Neural cell (in vitro differentiated cells): ENCODE measurements at places on chromosomes 2 and 18. TPM values are rescaled to one million over a fixed set of nuclear protein-coding genes. Genes with fewer than 3 reads are reported as not detected.

CFAP65 gene
- 1.1 and 1.7 TPM in 2 replicates for polyA plus RNA-seq

MAP3K19 gene
- polyA plus RNA-seq, result not detected in 2 replicates

SERPINB11 gene
- polyA plus RNA-seq, result not detected in 2 replicates

IL1R1 gene
- polyA plus RNA-seq, result 0.40 TPM in 1 of 2 replicates, not detected in the other

POTEC gene
- not detected in 2 replicates for polyA plus RNA-seq

MC2R gene
- polyA plus RNA-seq, result not detected in 2 replicates

NTSR2 gene
- not detected in 2 replicates for polyA plus RNA-seq

RIT2 gene
- polyA plus RNA-seq, result 1.1 and 2.3 TPM in 2 replicates

SPP2 gene
- not detected in 2 replicates for polyA plus RNA-seq

LBX2 gene
- not detected in 2 replicates for polyA plus RNA-seq

EML6 gene
- 9.9 and 13.4 TPM in 2 replicates for polyA plus RNA-seq

RAB17 gene
- 1.1 TPM in 1 of 2 replicates, not detected in the other for polyA plus RNA-seq

CREG2 gene
- 1.1 and 1.2 TPM in 2 replicates for polyA plus RNA-seq

UGT1A5 gene
- polyA plus RNA-seq, result not detected in 2 replicates

ZSCAN30 gene
- 25.4 and 30.6 TPM in 2 replicates for polyA plus RNA-seq

GPR148 gene
- not detected in 2 replicates for polyA plus RNA-seq

CDKL4 gene
- not detected in 2 replicates for polyA plus RNA-seq

ASB3 gene
- polyA plus RNA-seq, result 54.3 and 60.4 TPM in 2 replicates

GALNT14 gene
- 9.0 and 15.9 TPM in 2 replicates for polyA plus RNA-seq

SYT4 gene
- polyA plus RNA-seq, result 145 and 167 TPM in 2 replicates

PROKR1 gene
- polyA plus RNA-seq, result 0.06 TPM in 1 of 2 replicates, not detected in the other

SLC9A4 gene
- polyA plus RNA-seq, result 0.06 and 0.15 TPM in 2 replicates

ERFE gene
- 0.32 TPM in 1 of 2 replicates, not detected in the other for polyA plus RNA-seq

ACKR3 gene
- 0.74 and 1.7 TPM in 2 replicates for polyA plus RNA-seq

RESP18 gene
- polyA plus RNA-seq, result not detected in 2 replicates

CPO gene
- polyA plus RNA-seq, result 0.60 and 1.2 TPM in 2 replicates

B3GNT7 gene
- 0.06 and 0.67 TPM in 2 replicates for polyA plus RNA-seq

SKA1 gene
- 0.94 and 0.97 TPM in 2 replicates for polyA plus RNA-seq

BCL11A gene
- 44.0 and 54.2 TPM in 2 replicates for polyA plus RNA-seq

GPR75 gene
- polyA plus RNA-seq, result 1.6 TPM in 2 replicates

TPGS2 gene
- 217 and 223 TPM in 2 replicates for polyA plus RNA-seq

CLIP4 gene
- polyA plus RNA-seq, result 9.4 and 10.2 TPM in 2 replicates

CPSF3 gene
- 54.3 and 56.0 TPM in 2 replicates for polyA plus RNA-seq

MERTK gene
- polyA plus RNA-seq, result 0.16 and 0.53 TPM in 2 replicates

SLC11A1 gene
- polyA plus RNA-seq, result 0.04 TPM in 1 of 2 replicates, not detected in the other

KCNJ3 gene
- polyA plus RNA-seq, result 0.68 and 2.3 TPM in 2 replicates

APOB gene
- not detected in 2 replicates for polyA plus RNA-seq

TRMT61B gene
- 30.8 and 35.1 TPM in 2 replicates for polyA plus RNA-seq

GAL3ST2 gene
- polyA plus RNA-seq, result not detected in 2 replicates

PASK gene
- polyA plus RNA-seq, result 26.0 and 32.6 TPM in 2 replicates

ALPP gene
- polyA plus RNA-seq, result not detected in 2 replicates

RAB12 gene
- 84.3 and 102 TPM in 2 replicates for polyA plus RNA-seq

ZBTB7C gene
- 2.4 and 6.5 TPM in 2 replicates for polyA plus RNA-seq

WNT10A gene
- polyA plus RNA-seq, result 0.14 and 0.20 TPM in 2 replicates

CYRIA gene
- 64.0 and 67.0 TPM in 2 replicates for polyA plus RNA-seq

SPR gene
- 0.98 and 1.8 TPM in 2 replicates for polyA plus RNA-seq

MAB21L4 gene
- polyA plus RNA-seq, result not detected in 2 replicates

CHRND gene
- not detected in 2 replicates for polyA plus RNA-seq

CYTIP gene
- not detected in 2 replicates for polyA plus RNA-seq

FLACC1 gene
- polyA plus RNA-seq, result 1.3 and 1.8 TPM in 2 replicates

MREG gene
- polyA plus RNA-seq, result 5.8 and 9.1 TPM in 2 replicates

TCF23 gene
- polyA plus RNA-seq, result not detected in 2 replicates

C2orf92 gene
- 10.7 and 13.3 TPM in 2 replicates for polyA plus RNA-seq

LYG2 gene
- not detected in 2 replicates for polyA plus RNA-seq

ELOA2 gene
- not detected in 2 replicates for polyA plus RNA-seq

IL1A gene
- polyA plus RNA-seq, result 0.14 TPM in 1 of 2 replicates, not detected in the other

APCDD1 gene
- polyA plus RNA-seq, result 0.58 and 1.1 TPM in 2 replicates
